Transverse colon (tissue), 4 donors: ENCODE measurements at places on chromosomes 5 and 9.
A peak's percentile ranks its signal among the peaks of the same experiment; 100 is the strongest.

DNA sequence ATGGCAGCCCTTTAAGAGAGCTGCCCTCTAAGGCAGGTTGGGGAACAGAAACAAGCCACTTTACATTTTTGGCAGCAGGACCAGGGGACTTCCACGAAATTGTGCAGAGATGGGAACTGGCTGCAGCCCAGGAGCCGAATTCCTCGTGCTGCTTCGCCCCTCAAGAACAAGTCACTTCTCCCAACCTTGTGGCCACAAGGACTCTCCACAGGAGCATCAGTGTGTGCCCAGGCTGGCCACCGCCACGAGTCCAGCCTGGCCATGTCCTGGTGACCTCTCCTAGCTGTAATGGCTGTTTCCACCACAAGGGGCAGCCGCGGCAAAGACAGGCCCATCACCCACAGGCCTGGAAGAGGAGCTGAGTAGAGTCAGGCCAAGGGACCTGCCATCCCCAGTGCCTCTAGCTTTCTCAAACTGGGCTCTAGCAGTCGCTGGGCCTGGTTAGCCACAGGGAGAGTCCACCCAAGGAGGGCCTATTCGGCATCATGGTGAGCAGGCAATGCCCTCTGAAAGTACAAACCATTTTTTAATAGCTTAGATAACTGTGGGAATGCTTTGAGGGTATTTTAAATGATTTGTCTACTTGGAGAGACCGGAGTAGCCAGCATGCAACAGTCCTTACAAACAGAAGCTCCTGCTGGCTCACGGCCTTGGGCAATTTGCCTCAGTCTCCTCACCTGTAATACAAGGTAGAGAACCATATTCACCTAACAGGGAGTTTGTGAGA, 129.0 kb downstream of the COL23A1 start:
- DNase-seq: peak; percentile 76

- no peak for DNase-seq
Measured at GRCh38 chr9:95777136-95777535, 98.4 kb upstream of the ERCC6L2 start.

DNA sequence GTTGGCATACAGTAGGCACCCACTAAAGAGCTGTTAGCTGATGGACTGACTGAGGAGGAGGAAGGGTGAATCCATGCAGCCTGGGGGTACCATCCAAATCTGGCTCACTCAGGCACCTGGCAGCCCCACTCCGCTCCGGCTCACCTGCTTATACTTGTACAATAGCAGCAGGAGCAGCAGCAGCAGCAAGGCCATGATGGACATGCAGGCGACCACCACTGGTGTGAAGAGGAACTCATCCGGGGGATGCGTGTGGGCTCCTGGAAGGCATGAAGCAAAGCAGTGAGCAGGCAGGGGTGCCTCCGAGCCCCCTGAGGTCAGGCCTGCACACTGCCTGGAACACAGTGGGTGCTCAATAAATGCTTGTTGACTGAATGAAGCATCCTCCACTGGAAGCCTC, 18.3 kb downstream of the CSF1R start:
- no peak for DNase-seq

DNA sequence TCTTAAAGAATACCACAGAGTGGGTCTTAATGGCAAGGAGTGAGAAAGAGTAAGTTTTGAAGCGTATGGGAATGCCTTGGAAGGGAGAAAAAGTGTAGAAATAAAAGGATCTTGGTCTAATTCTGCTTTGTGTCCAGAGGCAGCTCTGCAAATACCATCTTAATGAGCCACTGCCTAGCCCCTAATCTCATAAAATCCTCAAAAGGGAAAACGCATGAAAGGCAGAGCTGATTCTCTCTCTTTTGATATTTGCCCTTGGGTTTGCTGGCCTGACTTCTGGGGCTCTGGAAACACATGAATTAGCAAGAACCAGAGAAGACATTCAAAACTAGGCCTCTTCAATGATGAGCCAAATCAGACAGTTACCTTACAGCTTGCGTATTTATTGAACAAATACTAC, 28.1 kb downstream of the NREP start:
- no peak for DNase-seq

DNA sequence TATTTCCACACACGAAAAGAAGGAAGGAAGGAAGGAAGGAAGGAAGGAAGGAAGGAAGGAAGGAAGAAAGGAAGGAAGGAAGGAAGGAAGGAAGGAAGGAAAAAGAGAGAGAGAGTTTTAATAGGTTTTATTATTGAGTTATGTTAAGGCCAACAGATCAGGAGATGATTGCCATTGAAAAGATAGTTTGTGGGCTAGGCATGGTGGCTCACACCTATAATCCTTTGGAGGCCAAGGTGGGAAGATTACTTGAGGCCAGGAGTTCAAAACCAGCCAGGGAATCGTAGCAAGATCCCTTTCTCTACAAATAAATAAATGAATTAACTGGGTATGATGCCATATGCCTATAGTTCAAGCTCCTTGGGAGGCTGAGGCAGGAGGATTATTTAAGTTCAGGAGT, 877.2 kb downstream of the TLE4 start:
- no peak for DNase-seq

- DNase-seq: no peak
Measured at GRCh38 chr5:55621229-55621628, 86.5 kb upstream of the PLPP1 start.

GRCh38 chr5:101782352-101783103, 513.6 kb downstream of the SLCO4C1 start:
- DNase-seq: no peak

DNA sequence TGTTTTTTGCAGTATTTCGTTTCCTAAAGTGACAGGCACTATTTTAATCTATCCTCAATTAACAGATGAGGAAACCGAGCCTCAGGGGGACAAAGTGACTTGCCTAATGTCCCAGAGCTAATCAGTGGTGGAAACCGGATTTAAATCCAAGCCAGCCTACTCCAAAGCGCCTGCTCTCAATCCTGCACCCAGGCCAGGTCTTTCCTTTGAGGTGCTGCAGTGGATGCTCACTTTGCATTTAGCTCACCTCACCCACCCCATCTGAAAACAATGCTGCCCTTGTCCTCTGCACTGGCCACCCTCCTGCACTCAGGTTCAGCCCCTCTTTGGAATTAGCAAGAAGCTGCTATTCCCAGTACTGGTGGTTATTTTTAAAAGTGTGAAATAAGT, 16.0 kb downstream of the ANGPTL2 start:
- no peak for DNase-seq

DNA sequence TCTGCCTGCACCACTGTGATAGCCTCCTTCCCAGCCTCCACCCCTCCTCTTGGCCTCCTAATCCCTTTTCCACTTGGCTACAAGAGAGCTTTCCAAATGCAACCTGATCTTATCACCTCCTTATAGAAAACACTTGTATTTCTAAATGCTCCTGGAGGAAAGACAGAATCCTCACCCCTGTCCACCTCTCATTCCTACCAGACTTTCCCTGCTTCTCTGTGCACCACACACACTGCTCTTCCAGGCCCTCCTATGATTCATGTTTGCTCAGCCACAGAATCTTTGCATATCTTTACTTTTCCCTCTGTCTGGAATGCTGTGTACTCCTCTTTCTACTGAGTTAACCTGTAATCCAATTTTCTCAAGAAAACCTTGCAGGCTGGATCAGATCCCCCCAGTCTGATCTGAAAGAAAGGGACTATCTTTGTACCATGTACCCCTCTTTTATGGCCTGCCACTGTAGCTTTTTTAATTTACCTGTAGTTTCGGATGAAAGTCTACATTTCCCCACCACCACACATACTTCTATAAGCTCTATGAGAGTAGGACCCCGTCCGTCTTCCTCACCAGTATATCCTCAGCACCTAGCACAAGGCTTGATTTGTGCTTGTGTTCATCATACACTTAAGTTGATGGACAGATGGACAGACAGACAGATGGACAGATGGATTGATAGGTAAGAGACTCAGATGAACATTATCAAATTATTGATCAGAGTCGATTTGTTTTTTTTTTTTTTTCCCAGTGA, 95.3 kb downstream of the GALNT10 start:
- DNase-seq: no peak

- no peak for DNase-seq
Measured at GRCh38 chr9:36382484-36382883, 17.6 kb downstream of the RNF38 start.

GRCh38 chr5:140111859-140112551, 1.9 kb upstream of the PURA start:
- DNase-seq: no peak

DNA sequence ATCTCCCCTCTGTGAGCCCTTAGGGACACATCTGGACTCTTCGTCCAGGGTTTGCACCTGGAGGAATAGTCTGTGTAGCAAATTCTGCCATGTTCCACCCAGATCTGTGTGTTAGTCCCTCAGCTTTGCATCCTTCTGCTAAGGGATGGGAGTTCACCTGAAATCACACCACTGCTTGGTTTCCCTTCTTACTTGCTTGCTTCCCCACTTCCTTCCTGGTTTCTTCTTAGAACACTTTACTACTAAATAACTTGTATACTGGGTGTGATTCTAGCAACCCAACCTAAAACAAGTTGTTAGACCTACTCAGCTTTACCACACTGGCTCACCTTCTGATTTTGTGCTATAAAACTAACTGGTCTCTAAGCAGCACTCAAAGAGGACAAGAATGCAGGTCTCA, 202.6 kb upstream of the MAP3K1 start:
- no peak for DNase-seq

DNA sequence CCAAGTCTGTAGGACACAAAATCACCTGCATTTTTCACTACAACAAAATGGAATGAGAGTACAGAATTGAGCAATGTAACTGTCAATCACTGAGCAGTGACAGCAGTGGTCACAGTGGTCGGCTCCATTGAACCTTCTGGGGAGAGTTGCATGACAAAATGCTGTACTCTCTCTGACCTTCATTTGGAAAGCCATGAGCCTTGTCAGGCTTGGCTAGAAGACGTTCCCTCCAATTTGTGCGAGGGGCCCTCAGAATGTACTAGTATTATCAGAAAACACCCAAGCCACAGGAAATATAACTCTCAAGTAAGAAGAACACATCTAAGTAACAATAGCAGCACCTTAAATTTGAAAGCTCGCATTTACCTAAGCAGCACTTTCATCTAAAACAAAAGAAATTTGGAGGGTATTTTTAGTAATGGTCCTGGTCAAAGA, 425.6 kb upstream of the MEF2C start:
- no peak for DNase-seq

- DNase-seq: no peak
Measured at GRCh38 chr5:108418197-108418596, 36.3 kb upstream of the FBXL17 start.

DNA sequence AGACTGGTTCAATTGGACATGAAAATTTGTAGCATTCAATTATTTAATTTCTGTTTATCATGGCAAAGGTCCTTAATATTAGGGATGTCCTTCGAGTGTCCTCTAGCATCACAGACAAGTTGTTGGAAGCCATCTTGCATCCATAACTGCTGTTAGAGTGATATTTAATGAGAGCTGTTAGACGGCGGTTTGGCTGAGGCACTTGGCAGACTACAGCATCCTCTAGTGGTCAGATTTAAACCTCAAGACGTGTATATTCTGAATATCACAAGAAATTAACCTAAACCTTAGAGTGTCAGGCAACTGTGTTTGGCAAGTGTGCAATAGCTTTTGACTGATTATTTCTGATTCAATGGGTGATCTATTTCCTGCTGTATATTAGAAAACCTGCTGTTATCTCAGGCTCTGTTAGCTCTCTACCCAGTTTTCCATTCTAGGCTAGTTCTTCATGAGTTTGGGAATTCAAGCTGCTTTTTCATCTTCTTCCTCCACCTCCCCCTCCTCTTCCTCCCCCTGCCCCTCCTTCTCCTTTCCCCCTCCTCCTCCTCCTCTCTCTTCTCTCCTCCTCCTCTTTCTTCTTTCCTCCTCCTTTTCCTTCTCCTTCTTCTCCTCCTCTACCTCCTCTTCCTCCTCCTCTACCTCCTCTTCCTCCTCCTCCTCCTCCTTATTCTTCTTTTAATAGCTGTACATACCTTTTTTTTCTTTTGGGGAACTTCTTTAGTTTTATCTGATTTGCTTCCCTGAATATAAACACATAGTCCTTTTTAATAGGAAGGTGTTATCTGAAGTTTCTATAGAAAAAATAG, 8.6 kb downstream of the SPINK1 start:
- DNase-seq: peak; percentile 35
